ENCODE measurements at places on chromosomes 7 and 10.
A peak's percentile ranks its signal among the peaks of the same experiment; 100 is the strongest.

- DNase-seq: no peak
These were observed 547.4 kb downstream of the PHTF2 start for GRCh38 chr7:78345979-78346378.

DNA sequence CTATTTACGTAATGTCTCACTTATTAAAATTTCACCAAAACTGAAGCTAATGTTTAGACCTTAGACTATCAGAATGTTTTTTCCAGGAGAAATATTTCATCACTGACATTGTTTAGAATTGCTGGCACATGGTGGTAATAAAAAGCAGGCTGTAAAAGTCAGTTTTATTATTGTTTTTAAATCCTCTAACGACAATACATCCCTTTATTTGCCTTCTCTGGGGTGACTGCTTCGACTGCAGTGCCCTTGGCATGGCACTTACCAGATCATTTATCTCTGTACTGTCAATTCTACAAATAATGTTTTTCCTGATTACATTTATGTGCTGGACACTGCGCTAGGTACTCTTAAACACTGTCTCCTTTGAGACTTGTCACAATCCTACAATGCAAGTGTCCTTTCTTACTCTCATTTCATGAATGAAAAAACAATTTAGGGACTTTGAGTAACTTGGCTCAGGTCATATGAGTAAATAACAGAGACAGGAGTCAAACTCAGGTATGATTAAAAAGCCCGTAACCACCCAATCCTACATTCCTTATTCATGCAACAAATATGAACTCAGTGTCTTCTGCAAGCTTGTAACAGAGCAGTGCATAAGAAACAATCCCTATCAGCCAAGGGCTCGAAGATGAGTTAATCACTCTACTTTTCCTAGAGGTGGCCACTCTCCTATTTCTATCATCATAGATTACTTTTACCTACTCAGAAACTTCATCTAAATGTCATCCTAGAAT, 5.6 kb upstream of the ING3 start:
- DNase-seq: no peak

- peak; percentile 98 for DNase-seq
These were observed 17.7 kb downstream of the ADAM8 start for GRCh38 chr10:133258818-133259601.

GRCh38 chr10:61330669-61331068, 122.5 kb downstream of the TMEM26 start:
- DNase-seq: no peak

DNA sequence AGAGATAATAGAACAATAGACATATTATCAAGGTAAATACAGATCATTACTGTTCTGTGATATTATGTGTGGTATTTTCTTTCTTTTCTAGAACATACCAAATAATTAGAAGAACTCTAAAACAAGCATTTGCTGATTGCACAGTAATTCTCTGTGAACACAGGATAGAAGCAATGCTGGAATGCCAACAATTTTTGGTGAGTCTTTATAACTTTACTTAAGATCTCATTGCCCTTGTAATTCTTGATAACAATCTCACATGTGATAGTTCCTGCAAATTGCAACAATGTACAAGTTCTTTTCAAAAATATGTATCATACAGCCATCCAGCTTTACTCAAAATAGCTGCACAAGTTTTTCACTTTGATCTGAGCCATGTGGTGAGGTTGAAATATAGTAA, 185.5 kb downstream of the CFTR start:
- no peak for DNase-seq

DNA sequence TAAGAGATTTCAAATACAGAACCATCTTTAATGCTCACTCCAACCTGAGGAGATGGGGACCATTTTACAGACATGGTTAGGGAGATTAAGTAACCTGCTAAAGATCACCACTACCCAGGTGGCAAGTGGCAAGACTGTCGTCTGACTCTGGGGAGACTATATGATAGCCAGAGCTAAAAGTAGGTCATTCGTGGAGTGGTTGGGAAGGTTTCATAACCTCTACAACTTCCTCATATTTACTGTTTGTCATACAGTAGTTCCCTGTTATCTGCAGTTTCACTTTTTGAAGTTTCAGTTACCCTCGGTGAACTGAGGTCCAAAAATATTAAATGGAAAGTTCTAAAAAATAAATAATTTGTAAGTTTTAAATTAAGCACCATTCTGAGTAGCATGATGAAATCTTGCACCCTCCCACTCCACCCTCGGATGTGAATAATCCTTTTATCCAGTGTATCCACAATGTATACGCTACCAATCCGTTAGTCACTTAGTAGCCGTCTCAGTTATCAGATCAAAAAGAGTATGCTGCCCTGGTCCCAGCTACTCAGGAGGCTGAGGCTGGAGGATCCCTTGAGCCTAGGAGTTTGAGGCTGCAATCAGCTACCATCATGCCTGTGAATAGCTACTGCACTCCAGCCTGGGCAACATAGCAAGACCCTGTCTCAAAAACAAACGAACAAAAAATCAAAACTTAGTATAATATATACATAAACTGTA, 14.9 kb upstream of the LGI1 start:
- peak; percentile 85 for DNase-seq

Data from inflammatory macrophage (primary cell).